ENCODE measurements at places on chromosomes 16 and 17. TPM values are rescaled to one million over a fixed set of nuclear protein-coding genes. Genes with fewer than 3 reads are reported as not detected.

SEPTIN1 gene
- 11.5 TPM for total RNA-seq

LRRC46 gene
- 1.1 TPM for total RNA-seq

CACNG5 gene
- total RNA-seq: not detected

MIEF2 gene
- 22.8 TPM for total RNA-seq

FAM234A gene
- 138 TPM for total RNA-seq

CDH15 gene
- total RNA-seq: 0.20 TPM

KRTAP4-3 gene
- total RNA-seq: not detected

MPP2 gene
- 7.0 TPM for total RNA-seq

SCARF1 gene
- total RNA-seq: 13.2 TPM

ERAL1 gene
- total RNA-seq: 33.6 TPM

CCL4 gene
- total RNA-seq: 27.6 TPM

GPS2 gene
- total RNA-seq: 71.8 TPM

ALDOC gene
- 39.8 TPM for total RNA-seq

DNA sequence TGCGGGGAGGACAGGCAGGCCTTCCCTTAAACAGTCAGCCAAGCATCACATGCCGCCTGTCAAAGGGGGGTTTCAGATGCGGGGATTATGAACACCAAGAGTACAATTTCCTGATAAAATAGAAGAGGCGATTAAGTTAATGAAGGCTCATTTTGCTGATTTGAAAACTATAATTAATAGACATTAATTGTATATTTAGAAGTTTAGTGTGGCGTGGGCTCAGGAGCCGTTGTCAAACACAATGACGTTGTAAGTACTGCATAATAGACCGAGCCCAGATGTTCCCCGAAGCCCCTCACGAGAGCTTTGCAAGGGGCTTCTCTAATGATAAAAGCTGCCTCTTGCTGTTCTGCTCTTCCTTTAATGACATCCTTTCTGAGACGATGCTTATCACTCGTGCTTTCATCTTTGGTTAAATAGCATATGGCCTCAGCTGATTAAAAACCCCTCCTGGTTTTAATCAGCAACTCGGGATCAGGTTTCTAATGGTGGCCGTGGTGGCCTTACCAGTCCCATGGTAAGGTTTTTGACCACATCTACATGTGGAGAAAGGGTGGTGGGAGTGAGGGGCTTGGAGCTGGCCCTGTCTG, 28.2 kb downstream of the SNX20 start:
- DNase-seq: no peak

DNA sequence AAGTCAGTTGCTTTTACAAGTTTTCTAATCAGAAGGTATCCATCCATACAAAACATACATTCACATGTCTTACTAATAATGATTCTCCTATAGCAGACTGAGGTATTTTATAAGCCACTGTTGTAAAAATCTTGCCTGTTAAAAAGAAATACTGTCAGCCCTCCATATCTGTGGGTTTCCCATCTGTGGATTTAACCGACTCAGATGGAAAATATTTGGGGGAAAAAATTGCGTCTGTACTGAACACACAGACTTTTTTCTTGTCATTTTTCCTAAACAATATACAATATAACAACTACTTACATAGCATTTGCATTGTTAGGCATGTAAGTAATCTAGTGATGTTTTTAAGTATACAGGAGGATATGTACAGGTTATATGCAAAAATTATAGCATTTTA, 90.4 kb downstream of the PARN start:
- no peak for DNase-seq

DNA sequence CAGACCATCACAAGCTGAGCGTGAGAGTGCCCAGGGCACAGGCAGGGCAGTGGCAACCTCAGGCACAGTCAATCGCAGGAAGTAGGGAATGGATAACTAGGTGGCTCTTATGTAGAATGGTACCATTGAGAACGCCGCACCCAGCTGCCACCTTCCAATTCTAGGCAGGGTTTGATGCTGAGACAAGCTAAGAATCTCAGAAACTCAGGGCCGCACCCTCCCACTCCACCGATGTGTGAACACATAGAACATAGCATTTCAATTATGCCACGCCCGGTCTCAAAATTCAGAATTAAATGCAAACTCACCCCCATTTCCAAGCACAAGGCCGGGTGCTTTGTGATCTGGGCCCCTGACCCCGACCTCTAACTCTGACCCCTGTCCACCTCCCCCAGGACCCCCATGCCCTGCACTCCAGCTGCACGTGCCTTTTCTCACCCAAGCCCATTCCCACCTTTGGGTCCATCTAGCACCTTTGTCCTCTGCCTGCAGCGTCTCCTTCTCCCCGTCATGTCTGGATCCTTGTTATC, 178.4 kb downstream of the C16orf95 start:
- no peak for DNase-seq

DNA sequence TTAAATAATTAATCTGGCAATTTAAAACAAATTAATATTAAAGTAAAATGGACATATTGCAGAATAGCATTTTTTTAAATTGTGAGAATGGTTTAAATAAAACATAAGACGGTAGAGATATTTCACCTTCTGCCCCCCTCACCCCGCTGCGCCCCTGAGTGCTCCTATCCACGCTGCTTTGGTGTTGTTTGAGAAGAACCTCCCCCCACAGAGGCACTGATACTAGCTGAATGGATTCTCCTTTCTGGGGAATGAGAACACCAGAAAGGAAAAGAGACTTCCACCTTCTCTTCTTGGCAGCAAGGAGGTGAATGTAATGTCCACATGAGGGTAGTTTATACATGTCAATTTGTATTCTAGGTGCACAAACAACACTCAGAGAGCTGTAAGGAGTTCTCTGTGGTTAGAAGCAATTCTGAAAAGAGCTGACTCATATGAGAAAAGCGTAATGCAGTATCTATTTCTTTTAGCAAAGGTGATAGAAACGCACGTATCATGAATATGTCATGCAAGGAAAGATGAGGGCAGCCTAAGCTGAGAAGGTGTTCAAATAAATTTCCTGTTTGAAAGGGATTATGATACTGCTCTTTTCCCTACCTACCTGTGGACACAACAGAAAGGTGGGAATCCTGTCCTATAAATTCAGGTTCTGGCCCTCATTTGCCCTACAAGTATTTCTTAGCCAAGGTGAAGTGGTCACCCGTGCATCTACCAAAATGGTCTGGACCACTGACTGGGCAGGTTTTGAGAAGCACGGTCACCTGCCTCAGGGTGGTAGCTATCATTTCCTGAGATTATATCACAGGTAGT, 126.9 kb downstream of the PARN start:
- DNase-seq: no peak

DNA sequence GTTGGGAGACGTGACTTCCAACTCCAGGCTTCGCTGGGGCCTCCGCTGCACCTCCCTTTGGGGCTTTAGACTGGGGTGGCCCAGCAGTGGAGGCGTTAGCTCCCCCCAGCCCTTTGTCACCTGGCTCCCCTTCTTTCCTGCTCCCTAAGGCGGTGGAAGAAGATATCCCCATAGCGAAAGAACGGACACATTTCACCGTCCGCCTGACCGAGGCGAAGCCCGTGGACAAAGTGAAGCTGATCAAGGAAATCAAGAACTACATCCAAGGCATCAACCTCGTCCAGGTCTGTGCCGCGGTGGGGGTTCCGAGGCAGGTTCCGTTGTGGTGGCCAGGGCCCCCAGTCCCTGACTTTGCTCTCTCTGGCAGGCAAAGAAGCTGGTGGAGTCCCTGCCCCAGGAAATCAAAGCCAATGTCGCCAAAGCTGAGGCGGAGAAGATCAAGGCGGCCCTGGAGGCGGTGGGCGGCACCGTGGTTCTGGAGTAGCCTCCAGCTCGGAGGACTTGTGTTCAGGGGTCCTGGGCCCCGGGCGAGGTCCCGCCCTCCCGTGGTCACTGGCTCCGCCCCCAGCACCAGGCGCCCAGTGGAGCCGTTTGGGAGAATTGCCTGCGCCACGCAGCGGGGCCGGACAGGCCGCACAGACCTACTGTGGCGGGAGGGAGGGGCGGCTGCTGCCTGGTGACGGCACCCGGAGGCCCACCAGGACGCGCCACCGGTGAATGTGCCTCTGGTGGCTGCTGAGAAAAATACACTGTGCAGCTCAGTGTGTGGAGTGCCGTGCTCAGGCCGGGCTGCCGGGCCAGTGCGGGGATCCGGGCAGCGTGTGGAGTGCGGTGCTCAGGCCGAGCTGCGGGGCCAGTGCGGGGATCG, 3.8 kb downstream of the MRPL12 start:
- no peak for DNase-seq

- DNase-seq: no peak
Observed at GRCh38 chr17:79654960-79655382, 44.1 kb upstream of the RBFOX3 start.

GRCh38 chr17:45034599-45034998, 16.8 kb downstream of the DCAKD start:
- DNase-seq: no peak

DNA sequence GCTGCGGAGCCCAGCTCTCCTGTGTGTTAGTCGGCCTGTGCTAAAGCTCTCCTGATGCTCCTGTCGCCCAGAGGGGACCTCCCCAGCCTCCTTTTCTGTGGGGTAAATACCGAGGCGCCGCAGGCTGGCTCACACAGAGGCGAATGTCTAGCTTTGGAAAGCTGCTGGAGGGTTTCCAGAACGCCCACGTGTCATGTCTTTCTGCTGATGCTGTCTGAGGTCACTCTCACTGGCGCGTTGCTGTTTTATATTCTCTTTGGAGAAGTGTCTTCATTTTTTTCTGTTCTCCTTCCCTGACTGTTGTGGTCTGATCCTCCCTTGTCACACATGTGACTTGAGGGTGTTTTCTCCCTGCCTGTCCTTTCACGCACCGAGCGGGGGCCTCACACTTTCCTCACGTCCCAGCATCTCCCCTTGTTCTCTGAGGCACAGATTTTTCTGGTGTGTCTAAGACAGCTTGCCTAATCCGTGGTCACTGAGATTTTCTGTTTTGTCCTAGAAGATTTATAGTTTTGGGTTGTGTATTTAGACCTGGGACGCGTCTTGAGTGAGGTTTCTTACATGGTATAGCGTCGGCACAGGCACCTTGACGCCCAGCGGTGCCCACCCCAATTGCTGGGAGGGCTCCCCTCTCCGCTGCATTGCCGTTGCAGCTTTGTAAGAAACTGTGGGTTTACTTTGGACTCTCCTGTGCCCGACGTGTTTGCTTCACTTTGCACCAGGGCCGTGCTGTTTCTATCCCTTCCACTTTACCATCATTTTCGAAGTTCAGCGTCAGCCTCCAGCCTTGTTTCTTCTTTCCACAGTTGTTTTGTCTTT, 92.1 kb upstream of the ZNF750 start:
- peak; percentile 72 for DNase-seq

GRCh38 chr16:56931271-56931891, 561 bp upstream of the HERPUD1 start:
- DNase-seq: no peak

DNA sequence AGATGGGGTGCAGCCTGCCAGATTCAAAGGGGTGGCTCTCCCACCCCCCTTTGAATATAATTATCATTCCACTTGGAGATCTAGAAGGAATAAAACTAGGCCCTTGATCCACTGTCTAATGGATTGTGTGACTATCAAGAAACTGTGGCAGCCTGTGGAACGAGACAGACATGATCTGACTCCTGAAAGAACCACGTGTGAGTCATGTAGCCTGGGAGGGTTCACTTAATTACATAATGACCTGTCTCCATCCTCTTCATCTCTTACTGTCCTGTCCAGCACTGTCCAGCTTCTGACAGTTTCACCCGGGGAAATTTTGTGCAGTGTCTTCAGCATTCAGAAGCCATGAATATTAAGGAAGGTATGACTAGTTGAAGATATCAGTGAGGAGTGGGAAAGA, 43.3 kb upstream of the CDH13 start:
- no peak for DNase-seq

Data from mucosa of gallbladder (tissue), 1 donor.